ENCODE measurements at places on chromosomes 11 and 22.

- DNase-seq, result no peak
Measured at GRCh38 chr11:73157101-73158010, 15.2 kb upstream of the FCHSD2 start.

DNA sequence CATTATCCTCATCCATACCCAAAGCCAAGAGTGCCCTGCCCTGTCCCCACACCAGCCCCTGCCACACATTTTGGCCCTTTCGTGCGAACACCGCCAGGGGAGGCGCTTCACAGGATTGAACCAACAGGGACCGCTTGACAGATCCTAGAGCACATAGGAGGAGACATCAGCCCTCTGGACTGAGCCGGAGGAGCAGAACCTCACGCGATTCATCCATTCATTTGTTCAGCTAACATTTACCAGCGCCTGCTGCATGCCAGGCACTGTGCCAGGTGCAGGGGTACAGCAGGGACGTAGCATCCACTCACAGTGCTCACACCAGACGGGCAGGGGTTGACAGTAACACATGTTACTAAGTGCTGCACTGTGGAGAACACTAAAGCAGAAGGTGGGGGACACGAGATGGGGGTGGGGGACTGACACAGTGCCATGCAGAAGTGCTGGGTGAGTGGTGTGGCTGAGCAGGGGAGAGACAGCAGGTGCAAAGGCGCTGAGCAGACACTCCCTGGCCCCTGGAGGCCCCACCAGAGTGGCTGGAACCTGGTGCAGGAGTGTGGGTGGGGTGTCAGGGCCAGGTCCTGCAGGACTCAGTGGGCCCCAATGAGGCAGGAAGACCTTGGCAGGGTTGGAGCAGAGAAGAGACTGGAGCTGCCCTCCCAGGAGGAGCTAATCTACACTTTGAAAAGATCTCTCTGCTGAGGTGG lies 3.4 kb downstream of the GNAZ start:
- no peak for DNase-seq

- no peak for DNase-seq
Measured at GRCh38 chr11:32886180-32886579, 6.4 kb upstream of the QSER1 start.

- no peak for DNase-seq
Measured at GRCh38 chr11:118415739-118416068, 14.3 kb downstream of the ATP5MG start.

DNA sequence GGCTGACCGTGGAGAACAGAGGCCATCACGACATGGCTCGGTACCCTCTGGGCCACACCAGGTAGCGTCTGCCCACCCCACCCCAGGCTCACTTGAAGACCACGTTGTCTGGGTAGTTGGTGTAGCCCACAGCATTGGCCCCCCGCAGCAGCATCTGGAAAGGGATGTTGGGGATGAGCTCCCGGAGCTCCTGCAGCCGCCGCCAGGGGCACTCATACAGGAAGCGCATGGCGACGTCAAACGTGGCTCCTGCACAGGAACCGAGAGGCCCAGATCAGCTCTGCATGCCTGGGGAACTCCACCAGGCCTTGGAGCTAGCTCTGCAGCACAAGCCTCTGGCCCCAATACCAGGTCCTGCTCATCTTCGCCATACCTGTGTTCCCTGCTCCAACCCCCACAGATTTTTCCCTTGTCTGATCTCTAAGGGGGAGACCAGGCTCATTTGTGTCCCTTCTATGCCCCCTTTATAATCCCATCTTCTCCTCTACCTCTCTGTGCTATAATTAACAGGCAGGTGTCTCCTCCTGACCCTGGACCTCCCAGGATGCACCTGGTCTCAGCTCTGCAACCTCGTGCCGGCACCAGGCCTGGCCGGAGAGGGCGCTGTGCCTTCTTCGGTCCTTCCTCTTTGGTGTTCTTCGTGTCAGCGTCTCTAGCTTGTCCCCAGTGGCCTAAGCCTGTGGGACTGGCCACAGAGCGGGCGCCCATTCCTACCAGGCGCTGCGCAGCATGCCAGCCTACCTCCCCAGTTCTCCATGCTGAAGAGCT lies 5.0 kb upstream of the LRFN4 start:
- no peak for DNase-seq

DNA sequence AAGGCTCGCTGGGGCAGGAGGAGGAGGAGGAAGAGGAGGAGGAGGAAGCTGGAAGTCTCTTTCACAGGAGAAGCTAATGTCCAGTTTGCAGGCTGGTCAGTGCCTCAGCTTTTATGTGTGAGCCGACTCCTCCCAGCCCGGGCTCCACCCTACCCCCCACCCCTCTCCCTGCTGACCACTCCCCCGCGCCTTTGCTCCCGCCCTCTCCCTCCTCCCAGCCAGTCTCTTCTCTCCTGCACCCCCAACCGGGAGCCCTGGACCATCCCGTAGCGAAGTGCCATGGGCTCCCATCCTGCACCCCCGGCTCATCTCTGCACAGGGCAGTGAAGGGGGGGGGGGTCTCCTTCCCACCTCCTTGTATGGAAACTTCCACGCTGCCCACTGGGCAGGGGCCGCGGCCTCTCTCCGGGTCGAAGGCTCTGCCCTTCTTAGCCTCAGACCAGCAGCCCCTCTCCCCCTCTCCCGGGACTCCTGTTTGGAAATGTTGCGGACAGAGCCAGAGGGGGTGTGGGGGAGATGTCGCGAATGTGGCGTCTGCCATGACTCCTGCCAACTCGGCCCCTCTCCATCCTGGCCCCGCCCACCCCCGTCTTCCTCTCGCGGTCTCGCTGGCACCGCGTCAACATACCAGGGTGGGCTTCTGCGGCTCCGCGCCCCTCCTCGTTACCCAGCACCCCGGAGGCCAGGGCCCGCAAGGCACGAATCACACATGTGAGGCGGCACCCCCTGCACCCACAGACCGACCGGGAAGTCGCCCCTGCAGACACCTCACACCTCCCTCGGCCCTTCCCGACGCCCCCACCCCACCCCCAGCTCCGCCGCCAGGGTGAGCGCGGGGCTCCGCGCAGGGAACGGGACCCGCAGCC lies 1.8 kb downstream of the IGF2 start:
- DNase-seq, result no peak

- DNase-seq, result no peak
Measured at GRCh38 chr11:2378527-2379210, 1.6 kb downstream of the CD81 start.

DNA sequence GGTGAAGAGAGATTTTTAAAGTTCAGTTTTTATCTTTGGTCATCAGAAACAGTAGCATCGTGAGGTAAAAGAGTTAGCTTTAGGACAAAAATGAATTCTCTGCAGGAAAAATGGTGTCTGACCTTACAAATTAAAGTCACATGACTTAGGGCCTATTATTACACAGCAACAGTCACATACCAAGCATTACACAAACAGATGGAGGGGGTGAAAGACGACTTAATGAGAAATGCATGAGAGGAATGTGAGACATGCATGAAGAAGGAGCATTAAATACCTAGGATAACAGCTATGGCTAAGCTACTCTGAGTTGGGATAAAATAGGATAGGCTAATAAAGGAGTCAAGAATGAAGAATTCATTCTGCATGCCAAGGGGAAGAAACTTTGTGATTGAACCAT lies 77.5 kb downstream of the BLID start:
- DNase-seq, result no peak

DNA sequence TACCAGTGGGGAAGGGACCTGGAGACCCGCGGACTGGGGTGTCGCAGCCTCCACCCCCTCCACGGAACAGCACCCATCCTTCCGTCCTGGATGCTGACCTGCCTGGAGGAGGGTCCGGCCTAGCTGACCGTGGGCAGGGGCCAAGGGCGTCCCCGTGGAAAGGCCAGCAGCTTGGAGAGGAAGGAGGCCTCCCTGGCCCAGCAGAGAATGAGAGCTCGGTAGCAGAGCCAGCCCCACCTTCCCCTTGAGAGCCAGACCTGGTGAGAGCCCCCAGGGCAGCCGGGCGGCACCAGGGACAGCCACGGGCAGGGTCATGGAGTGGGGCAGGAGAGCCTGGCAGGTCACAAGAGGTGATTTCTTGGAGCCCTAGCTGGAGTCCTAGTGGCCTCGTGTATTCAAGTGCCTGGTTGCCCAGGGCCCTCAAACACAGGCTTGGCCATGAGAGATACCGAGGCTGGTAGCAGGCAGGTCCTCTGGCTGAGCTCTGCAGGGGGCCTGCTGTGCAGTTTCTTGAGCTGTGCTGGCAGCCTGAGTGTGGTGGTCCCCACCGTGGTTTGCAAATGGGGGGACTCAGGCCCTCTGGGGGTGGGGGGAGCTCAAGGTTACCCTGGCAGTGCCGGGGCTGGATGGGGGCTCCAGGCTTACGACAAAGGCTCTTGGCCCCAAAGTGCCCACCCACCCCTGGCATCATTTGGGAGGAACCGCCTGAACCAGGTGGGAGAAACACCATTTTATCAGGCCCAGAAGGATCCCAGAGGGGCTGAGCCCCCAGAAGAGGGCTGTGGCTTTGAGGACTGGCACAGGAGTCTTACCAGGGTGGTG lies 7.6 kb downstream of the TSPAN32 start:
- DNase-seq, result no peak

DNA sequence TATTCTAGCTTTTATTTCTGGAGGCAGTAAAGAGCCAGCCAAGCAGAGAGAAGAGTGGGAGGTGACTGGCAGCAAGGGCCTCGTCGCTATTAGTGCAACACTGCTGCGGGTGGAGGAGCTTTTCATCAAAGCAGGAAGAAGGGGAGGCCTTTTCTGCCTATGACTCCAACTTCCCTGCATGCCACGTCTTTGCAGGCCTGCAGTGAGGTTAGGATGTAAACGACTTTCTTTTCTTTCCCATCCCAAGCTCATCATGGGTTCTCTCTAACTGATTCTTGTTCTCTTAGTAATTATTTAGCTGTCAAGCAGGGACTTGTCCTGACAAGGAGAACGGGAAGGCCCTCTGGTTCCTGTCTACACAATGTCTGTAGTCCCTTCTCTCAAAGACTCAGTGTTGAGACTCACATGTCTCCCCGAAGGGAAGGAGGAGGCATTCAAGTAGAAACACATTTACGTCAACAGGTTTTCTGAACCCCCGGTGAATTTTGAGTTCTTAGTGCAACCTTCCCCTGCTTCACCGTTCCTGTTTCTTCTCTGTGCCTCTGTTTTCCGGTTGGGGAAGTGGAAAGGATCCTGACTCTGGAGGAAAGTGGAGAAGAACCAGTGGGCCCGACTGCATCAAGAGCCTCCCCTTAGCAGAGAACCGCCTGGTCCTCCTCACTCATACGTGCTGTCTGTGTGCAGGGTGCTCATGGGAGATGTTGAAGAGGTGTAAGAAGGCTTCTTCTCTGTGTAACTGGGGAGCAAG lies 56.9 kb downstream of the PACS1 start:
- DNase-seq, result peak; percentile 10

DNA sequence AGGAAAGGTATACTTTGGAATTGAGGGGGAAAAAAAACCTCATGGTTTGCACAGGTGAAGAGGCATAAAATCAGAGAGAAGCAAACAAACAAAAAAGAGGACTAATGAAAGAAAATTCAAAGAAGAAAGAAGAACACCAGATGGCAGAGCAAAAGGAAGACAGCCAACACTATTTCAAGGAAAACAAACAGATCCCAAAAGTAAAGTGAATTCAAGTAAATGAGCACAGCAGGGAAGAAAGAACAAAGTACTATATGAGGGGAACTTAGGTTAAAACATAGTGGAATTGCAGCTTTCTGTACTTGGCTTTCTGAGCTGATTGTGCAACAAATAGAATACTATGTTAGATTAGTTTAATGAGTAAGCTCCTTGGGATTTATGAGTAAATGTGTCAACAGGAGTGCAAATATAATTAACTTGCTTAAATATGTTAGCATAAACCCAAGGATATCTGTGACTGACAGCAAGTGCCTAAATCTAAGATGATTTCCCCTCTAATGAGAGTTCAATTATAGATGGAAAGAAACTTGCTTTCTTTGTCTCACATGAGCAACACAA lies 404.6 kb upstream of the CNTN5 start:
- DNase-seq, result no peak

DNA sequence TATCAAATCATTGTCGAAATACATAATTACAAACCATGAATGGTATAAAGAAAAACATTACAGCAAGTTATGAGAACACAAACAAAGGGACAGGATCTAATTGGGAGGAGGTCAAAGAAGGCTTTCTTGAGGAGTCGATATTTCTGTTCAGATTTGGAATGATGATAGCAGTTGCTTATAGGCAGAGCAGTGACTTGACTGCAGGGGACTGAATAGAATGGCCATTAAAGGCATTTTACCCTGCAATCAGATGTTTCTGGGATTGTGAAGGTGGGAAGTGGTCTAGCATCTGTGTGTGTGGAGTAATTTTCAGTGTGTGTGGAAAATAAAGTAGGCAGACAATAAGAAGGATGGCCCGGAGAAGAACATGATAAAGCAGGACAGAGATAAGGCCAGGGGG lies 41.0 kb downstream of the BLID start:
- no peak for DNase-seq

DNA sequence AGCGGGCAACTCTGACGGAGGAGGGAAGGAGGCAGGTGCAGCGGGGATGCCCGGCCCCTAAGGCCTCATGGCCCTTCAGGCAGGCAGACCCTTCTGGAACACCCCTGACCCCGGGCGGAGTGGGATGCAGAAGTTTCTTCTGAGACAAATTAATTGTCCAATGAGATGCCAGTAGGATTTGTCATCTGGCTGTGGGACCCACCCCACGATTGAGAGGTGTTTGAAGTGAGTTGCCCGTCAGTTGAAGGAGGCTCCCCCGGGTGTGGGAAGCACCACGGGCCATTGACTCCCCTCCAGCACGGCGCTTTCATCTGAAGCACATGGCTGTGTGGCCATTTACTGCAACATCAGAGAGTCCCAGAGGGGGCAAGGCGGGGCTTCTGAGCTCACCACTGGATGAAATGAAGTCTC lies 527.8 kb downstream of the BRD1 start:
- no peak for DNase-seq

DNA sequence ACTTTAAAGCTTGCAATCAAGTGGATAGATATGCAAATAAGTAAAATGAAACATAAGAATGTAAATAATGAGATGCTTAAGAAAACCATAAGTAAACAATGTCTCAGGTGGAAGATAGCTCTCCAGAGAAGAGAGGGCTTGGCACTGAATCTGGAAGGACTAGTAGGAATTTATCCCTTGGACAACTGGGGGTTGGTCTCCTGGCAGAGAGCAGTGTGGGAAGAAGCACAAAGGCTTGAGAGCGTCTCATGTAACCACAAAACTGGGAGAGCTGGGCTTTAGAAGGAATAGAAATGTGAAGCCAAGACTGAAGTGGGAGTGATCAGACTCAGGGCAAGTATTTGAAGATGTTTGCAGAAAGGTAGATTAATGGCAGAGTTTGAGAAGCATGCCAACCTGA lies 31.3 kb downstream of the CARD18 start:
- DNase-seq, result no peak

- DNase-seq, result no peak
Measured at GRCh38 chr11:111476366-111476765, 35.8 kb downstream of the BTG4 start.

- no peak for DNase-seq
Measured at GRCh38 chr11:83159902-83160865, 3.3 kb downstream of the PCF11 start.

DNA sequence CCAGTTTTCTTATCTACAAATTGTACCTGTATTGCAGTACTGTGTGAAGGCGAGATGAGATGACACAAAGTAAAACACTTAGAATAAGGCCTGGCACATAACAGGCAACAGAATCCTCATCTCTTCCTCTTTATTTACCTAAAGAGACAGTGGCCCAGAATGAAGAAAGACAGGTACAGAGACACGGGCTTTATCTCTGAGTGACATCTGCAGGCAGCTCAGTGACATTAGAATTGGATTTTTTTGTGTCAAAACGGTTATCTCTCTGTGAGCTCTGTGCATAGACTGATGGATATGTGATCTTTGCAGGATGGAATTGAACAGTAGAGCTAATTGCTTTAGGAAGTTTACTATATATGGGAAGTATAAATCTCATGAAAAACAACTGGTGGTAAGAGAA lies 36.2 kb upstream of the TRPC6 start:
- DNase-seq, result no peak
